NT2/D1 (cell line): ENCODE measurements at places on chromosomes 1 and 21.

- DNase-seq: no peak
Observed at GRCh38 chr1:239128541-239128940, 257.8 kb upstream of the CHRM3 start.

- no peak for DNase-seq
Observed at GRCh38 chr1:83023212-83023611, 975.7 kb downstream of the TTLL7 start.

DNA sequence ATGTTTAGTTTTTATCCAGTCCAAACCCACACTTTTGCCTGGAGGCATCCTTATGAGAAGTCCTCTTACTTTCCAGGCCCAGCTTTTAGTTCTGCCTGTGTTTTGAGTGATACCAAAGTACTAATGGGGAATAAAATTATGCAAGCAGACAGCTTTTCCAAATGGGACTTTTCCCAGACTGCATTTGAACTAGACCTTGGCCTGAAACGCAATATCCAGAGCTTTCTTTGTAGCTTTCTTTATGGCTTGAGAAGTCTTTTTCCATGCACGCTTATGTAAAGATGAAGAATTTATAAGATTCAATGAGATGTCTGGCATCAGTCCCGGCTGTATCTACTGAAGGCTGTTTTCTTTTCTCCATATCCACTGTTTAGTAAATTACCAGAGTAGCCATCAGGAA is 236.6 kb upstream of the RAB4A start:
- no peak for DNase-seq

- DNase-seq: no peak
Observed at GRCh38 chr1:230569201-230569600, 73.1 kb upstream of the COG2 start.

GRCh38 chr1:211609120-211610024 is 30.4 kb upstream of the SLC30A1 start:
- DNase-seq: no peak

DNA sequence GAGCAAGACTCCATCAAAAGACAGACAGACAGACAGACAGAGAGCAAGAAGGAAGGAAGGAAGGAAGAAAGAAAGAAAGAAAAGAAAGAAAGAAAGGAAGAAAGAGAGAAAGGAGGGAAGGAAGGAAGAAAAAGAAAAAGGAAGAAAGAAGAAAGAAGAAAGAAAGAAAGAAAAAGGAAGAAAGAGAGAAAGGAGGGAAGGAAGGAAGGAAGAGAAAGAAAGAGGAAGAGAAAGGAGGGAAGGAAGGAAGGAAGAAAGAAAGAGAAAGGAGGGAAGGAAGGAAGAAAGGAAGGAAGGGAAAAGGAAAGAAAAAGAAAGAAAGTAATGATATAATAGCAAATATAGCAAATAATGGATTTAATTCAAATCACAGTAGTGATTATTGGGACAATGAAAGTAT is 32.7 kb downstream of the CHML start:
- no peak for DNase-seq

DNA sequence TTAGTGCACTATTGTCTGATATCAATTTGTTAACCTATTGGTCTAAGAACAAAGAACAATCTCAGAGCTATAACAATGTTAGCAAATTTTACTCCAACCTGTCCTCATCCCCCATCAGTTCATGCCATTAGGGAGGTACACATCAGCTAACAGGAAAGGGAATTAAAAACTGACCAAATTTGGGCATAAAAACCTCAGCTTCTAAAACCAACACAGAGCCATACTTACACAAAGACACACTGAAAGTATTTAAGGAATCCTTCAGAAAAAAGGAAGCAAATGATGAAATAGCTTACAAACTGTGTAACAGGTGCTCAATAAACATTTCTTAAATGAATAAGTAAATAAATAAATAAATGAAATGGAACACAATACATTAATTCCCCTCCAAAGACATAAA is 89.2 kb downstream of the TTLL7 start:
- no peak for DNase-seq

DNA sequence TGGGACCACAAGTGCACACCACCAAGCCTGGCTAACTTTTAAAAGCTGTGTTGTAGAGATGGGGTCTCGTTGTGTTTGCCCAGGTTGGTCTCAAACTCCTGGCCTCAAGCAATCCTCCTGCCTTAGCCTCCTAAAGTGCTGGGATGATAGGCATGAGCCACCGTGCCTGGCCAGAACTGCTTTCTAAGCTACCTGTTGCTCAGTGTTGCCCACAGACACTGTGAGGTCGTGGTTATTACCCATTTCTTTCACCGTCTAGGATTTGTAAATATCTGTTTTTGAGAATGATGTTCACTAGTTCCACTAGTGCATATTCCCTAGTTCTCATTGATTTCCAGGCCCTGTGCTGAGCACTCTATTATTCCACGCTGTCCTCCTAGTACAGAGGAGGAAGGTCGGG is 51.4 kb upstream of the FAM89A start:
- no peak for DNase-seq

DNA sequence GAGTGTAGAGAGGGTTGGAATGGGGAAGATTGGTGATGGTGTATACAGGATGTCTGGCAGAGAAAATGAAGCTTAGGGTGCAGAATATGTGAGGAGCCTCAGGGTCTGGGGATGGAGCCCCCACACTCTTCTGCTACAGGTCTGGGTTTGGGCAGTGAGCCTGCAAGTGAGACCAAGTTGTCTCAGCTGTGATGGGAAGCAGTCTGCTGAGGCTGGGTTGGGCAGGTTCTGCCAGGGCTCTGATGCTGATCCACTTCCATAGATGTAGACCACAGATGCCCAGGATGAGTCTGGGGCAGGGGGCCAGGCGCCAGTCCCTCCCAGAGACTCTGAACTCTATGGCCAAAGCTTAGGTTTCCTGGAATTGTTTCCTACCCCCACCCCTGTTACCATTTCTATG is 516.9 kb downstream of the PTPRU start:
- DNase-seq: no peak

DNA sequence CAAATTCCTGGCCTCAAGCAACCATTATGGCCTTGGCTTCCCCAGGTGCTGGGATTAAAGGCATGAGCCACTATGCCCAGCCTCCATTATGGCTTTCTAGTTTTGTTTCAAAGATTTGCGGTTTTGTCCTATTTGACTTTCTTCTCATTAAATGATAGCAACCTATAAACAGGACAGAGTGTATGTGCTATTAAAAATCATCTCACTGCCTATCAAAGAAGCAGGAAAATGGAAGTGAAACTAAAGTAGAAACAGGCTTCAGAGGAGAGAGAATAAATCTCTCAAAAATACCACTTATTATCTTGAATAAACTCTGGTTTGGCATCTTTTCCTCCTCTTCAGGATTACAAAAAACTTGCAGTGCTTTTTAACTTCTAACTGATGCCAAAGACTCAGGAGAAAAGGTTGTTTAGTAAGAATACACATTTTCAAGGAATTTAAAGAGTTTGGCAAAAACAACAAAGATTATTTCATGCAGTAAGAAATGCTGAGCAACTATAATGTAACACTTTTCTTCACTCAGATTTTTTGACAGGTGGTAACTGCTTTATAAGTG is 28.7 kb downstream of the ACBD3 start:
- DNase-seq: no peak

DNA sequence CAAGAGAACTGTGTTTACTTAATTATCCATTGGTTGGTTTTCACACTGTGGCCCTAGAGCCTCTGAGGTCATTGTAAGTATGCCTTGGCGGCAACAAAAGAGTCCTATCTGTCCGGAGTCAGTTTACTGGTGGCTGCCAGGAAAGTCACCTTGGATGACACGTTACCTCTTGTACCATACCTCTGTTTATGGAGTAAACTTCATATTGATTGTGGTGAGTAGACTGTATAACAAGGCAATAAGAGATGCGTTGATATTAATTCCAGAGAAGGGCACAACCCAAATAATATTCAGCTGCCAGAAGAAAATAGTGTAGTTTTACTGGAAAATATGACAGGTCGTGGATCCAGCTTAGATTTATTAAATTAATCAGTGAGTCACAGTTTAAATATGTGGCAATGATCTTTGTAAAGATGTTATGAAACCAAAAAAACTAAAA is 20.4 kb upstream of the KIF14 start:
- no peak for DNase-seq

GRCh38 chr1:58779801-58780382 is 4.0 kb downstream of the JUN start:
- no peak for DNase-seq

GRCh38 chr1:150621497-150622302 is 7.7 kb downstream of the ENSA start:
- DNase-seq: no peak

GRCh38 chr1:21301794-21302440 is 11.7 kb upstream of the ECE1 start:
- DNase-seq: no peak

- no peak for DNase-seq
Observed at GRCh38 chr1:177984136-177984525, 14.3 kb upstream of the SEC16B start.

DNA sequence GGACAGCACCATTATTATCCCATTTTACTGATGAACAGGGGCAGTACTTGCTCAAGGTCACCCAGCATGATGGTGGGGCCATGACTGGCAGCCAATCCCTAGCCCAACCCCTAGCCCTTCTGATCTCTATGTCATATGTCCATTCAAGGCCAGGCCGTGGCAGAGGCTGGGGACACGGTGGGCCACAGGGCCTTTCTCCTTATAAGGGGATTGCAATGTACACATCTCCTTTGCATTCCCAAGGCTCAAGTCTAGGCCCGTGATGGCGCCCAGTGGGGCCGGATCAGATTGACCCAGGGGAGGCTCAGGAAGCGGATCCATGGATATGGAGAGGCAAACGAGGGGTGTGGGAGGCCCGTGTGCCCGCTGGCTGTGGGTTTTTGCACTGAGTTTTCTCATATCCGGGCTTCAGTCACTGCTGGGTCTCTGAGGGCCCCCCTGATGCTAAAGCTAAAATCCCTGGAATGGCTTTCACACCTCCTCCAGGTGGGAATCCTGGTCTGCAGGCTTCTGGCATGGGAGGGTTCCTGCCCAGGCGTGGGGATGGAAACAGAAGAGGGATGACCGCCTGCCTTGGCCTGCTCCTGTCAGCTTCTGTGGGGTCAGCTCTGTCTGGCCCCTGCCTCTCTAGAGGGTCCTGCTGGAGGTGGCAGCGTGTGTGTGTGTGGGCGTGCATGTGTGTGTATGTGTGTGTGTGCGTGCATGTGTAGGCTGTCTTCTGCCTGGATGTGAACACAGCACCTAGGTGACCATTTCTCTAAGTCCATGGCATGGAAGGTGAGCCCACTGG is 2.1 kb downstream of the MYOM3 start:
- no peak for DNase-seq

DNA sequence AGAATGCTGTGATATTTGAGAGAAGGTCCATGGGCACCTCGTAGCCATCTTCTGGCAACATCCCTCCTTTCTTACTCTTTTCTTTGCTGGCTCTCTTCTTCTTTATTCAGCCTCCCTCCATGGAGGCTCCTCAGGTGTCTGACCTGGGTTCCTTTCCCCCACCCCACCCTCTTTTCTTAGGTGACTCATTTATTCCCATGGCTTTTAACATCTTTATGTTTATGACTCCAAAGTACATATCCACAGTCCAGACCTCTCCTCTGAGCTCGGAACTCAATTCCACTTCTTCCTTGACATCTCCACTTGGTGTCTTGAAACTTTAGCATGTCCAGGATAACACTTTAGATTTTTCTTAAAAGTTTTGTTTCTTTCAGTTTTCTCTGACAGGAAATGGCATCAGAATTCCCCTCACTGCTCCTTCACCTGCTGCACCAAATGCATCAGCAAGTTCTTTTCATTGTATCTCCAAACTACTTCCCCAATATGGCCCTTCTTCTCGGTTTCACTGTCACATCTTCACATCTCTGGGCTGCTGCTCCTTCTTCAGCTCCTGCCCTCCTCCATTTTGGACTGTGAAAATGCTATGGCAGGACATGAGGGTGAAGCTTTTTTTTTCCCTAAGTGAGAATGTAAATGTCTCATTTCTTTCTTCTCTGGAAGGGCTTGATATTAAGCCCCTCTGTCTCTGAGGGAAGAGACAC is 95.9 kb downstream of the GIPC2 start:
- no peak for DNase-seq
